ENCODE measurements at places on chromosomes 3 and 15. TPM values are rescaled to one million over a fixed set of nuclear protein-coding genes. Genes with fewer than 3 reads are reported as not detected.

DNA sequence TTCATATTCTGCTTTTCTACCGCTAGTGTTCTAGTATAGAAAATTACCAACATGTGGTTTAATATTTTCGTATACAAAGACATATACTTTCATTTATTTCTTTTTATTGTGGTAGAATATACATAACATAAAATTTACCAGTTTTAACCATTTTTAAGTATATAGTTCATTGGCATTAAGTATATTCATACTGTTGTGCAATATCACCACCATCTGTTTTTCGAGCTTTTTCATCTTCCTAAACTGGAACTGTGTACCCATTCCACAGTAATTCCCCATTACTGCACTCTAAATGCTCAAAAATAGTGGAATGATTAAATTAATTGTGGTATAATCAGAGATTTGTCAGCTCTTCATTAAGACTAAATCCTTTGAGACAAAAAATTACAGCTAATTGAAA is 62.9 kb downstream of the ECT2 start:
- DNase-seq, result no peak

- no peak for DNase-seq
Measured at GRCh38 chr3:134357914-134358811, 16.1 kb downstream of the AMOTL2 start.

- DNase-seq, result peak; percentile 69
Measured at GRCh38 chr15:101070502-101071273, 151.5 kb downstream of the LRRK1 start.

GRCh38 chr3:169980055-169980454 is 13.4 kb downstream of the SEC62 start:
- no peak for DNase-seq

DNA sequence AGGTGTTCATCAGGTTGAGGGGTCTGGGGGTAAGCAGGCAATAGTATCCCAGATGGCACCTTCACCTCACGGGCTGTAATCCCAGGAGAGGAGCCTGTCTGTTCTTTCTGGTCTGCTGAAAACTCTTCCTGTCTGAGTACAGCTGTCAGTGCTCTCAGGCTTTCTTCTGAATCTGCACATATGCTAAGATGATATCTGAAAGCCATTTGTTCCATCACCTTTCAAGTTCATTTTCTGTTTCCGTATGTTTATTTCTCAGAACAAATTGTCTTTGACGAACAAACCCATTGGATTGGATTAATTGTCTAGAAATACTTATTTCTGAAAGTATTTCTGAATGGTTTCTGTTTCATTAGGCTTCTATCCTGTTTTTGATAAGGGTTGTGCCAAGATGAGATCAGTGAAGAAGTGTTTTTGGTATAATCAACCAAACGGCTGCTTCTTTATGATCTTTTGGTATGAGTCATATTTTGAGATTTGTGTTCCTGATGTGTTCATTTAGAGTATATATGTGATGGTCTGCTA is 13.3 kb downstream of the ZNF592 start:
- DNase-seq, result no peak

DNA sequence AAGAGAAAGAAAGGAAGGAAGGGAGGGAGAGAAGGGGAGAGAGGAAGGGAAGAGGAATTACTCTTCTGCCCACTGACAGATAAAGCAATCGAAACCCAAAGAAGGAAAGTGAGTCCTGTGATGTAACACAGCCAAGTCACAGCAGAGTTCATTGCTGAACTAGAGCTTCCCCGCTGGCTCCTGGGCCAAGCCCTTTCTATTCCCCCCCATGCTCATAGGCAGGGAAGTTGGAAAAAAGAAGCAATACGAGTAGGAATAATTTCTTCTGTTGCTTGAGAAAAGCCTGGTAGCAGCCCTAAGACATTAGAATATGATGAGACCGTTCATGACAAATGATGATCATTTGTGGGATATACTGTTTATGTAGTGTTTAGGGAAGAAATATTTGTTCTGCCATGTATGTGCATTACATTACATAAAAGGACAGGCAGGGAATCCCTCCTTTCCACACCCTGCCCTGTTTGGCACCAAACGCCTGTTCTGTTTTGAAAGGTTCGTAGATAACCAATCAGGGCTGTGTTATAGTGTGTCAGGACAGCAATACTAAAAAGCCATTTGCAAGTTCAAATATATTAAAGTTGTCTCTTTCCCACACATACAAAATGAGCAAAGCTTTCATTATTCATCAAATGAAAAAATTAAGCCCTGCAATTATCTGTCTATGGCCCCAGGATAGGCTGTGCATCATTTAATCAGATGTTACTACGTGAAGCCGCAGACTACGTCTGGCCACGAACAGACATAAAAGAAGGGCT is 111.0 kb upstream of the TRPM1 start:
- DNase-seq, result peak; percentile 59

DNA sequence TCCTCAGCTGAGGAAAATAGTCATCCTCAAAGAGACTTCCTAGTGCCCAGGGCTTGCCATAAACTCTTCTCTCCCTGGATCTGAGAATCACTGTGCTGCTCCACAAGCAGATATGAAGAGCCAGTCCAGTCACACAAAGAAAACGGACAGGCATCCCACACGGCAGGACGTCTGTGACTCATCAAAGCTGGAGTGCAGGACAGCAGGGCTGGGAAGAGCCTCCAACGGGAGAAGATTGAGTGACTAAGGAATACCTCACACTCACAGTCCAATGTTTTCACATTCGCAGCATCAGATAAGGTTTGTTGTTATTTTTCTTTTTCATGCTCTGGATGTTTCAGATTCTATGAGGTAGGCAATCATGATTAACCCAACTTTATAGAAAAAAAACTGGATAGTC is 57.8 kb downstream of the NEK10 start:
- no peak for DNase-seq

DNA sequence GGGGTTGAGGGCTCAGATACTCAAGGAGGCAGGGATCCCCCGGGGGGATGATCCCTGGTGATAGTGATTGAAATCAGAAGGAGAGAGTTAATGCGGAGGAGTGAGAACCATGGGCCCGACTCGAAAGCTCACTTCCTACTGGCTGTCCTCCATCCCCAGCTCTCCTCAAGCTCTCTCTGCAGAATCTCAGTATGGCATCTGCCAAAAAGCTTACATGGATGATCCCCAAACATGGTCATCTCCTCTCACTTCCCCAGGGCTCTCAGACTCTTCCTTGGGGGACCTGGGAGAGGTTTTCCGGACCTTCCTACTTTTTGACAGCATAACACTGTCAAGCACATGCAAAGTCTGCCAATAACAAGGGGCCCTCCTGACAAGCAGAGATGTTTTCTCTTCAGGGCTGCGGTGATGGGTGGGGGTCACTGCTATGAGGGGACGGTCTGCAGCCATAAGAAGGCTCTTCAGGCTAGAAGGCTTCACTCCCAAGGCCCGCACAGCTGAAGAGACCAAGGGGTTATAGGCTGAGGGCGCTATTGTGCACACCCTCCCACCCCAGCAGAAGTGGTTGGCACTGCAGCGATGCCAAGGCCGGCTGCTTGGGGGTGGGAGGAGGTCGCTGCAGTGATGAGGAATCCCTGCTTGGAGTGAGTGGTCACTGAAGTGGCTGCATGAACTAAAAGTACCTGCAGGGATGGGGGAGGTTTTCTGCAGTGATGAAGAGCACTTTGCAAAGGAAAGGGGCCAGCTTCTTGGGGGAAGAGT is 828 bp upstream of the VWA5B2 start:
- DNase-seq, result no peak

DNA sequence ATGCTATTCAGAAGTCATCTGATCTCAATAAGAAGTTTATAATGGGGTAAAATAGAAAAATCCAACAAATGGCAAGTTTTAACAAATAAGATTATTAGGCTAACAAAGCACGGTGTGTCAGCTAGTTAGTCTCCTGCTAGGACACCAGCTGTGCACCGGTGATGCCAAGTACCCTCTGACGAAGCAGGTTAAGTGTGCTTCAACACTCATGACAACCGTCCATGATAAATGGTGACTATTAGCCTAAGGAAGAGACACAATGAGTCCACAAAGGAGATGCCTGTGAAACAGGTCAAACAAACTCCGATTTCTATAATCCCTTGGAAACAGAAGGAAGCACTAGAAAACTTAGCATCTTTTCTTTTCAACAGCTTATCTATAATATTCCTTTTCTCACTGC is 36.5 kb downstream of the ATP13A3 start:
- DNase-seq, result no peak

DNA sequence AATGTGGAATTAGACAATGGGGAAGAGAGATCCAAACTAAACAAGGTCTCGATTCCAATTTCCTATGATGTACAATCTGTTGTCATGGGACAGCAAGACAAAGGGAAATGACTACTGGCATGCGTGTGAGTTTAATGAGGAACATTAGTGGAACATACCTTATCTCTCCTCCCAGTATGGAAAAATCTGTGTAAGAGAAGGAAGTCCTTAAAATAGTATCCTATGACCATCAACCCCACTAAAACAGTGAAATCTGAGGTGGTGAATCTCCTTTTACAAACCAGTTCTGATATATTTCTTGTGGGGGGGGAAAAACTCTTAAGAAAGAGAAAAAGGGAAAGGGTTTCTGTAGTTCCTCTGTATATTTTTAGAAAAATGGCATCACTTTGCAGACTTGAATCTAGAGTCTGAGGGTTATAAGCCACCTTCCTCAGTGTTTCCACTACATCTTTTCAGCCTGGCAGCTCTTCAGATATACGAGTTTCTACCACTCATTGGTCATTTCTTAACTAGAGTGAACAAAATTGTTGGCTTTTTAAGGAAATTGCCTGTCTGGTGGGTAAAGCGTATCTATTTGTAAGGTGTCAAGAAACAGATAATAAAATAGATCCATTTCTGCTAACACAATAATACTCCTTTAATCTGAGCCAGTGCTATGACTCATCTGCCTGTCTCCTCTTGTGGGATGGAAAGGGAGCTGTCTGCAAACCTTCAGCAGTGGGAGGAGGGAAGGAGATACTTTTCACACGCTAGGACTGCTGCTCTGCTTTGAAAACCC is 3.0 kb upstream of the TNFAIP8L3 start:
- DNase-seq, result no peak

DNA sequence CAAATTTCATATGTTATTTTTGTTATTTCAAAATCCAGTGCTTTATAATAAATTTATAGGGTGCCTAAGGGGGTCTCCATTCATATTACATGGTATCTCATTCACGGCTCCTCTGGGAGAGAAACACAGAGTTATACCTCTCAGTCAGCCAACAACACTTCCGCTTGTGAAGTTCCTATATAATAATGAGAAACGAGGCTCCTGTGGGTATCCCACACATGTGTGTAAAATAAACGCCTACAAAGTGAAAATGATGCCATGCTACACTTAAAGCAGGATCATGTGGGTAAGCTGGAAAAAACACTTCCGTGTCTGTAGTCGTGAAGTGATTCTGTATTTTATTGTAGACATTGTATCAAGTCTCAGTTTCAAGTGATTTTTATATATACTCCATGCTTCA is 218.8 kb upstream of the ICE2 start:
- DNase-seq, result no peak

DNA sequence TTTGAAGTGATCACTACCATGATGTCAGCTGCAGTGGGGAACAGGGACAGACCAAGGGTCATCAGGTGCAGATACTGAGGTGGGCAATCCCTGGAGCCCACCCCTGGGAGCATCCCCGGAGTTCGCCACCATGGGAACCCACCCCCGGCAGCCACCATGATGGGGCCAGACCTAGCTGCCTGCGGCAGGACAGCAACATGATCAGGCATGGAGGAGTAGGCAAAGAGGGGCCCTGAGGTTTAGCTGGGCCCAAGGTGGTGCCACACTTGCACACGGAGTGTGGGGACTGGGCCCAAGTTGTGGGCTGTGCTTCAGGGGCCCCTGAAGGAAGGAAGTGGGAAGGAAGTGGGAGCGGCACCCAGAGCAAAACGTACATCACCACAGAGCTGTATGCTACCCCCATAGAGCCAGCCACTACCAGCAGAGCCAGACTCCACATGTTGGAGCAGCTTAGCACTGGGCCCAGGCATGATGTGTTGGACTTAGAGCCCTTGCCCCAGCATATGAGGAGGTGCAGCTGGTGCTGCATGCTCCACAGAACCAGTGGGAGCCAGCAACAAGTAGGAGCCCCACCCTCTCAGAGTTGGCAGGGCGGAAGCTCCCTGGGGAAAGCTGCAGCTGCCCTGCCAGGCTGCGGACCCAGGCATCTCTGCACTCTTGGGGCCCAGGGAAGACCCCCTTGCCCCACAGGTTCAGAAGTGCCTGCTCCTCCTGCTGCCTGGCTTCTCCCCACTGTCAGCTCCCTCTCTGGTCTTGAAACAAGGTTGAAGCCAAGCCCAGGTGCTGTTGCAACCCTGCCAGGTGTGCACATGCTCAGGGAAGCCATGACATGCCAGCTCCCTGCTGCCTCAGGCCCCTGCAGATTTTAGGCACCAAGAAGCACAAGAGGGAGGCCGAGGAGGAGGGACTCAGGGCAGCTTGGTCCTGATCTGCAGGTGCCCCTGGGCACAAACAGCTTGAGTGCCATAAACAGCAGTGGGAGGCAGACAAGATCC is 515.3 kb downstream of the ZBBX start:
- DNase-seq, result no peak

- no peak for DNase-seq
Measured at GRCh38 chr3:64242435-64242834, 17.2 kb upstream of the PRICKLE2 start.

DNA sequence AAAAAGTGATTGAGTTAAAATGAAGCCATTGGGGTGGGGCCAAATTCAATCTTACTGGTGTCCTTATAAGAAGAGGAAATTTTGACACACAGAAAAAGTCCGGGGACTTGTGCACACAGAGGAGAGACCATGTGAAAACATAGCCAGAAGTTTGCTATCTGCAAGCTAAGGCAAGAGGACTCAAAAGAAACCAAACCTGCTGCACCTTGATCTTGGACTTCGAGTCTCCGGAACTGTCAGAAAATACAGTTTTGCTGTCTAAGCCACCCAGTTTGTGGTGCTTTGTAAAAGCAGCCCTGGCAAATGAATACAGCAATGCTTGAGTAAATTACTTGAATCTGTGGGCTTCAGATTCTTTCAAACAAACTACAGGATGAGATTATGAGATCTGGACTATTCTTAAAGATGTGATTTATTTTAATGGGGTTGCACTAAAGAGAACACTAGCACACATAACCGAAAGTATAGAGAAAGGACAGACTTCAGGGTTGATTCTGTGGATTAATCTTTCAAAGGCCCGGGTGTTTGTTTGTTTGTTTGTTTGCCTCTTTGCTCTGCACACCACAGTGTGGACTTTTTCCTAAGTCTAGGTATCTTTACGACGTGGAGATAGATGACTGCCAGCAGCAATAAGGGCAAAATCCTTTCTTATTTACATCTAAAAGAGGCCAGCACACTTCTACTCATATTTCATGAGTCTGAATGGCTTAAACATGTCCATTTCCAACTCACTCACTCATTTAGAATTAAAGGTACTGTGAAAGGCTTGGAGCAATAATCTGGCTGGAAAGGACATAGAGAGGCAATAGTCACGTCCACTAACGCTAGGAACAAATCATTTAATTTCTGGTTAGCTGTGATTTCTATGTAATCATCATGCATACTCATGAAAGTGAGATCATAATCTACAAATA is 53.9 kb upstream of the SSR3 start:
- DNase-seq, result no peak

- no peak for DNase-seq
Measured at GRCh38 chr3:105972069-105972468, 103.3 kb upstream of the CBLB start.

PEX5L gene
- 0.90 TPM for total RNA-seq

LRTM1 gene
- total RNA-seq, result not detected

GPR87 gene
- total RNA-seq, result not detected

PIGZ gene
- 5.4 TPM for total RNA-seq

GOLGA6D gene
- total RNA-seq, result not detected

Measured in right atrium auricular region (tissue), 2 donors.